ENCODE measurements at places on chromosomes 7 and 10.

- no peak for DNase-seq
These were observed 111.2 kb downstream of the AOAH start for GRCh38 chr7:36613031-36613614.

DNA sequence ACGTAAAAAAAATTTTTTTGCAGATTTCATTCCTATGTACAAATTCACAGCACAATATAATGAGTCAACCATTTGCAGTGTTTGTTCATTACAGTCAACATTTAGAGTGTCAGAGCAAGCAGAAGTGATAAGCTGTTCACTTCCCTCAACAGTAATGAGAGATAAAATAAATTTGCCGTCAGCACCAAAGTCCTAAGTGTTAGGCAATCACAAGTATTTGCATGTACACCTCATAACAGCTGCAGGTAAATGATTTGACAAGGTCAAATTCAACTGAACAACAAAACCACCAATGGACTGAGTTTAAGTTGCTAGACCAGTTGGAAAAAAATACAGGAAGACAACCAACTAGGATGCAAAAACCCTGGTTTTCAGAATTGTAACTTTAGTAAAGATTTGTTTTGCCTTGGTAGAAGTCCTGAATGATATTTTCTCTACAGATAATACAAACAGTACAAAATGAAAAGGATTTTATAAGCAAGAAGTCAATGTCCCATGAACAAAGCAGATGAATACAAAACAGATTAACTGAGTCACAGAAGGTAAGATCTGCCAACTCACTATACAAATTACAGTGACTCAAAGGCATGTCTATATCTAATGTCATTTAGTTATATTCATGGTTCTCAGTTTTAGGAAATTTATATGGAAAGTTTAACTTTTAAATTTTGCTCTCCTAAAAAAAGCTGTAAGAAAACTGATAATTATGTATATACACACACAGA, 10.4 kb downstream of the RAPGEF5 start:
- DNase-seq = no peak

DNA sequence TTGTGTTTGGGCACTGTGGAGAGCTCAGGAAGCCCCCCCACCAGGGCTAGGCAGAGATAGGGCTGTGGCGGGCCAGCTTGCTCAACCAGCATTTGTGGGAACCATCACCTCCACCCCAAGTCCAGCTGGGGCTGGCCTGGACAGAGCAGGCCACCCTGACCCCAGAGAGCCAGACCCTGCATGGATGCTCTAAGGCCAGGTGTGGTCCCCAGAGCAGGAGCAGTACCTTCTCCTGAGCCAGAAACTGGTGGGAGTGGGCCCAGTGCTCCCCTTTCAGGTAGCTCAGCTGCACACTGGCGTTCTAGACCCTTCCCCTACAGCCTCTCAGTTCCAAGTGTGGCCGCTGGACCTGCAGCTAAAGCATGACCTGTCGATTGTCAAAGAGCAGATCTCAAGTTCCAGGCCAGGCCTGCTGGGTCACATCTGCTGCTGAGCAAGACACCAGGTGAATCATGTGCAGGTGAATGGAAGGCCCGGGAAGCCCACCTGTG, 57.2 kb downstream of the RASGEF1A start:
- DNase-seq = no peak

GRCh38 chr10:117444497-117445040, 69.3 kb upstream of the PDZD8 start:
- no peak for DNase-seq

DNA sequence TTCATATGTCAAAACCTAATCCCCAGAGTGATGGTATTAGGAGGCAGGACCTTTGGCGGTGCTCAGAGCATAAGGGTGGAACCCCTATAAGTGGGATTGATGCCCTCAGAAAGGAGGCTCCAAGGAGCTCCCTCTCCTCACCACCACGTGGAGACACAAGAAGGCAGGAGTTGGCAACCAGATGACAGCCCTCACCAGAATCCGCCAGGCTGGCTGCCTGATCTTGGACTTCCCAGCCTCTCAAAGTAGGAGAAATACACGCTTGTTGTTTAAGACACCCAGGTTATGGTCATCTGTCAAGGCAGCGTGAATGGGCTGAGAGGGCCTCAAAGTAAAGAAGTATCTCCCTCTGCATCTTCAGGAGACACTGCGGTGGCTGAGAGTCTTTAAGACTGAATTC, 187.7 kb downstream of the TNS3 start:
- no peak for DNase-seq
